ENCODE measurements at places on chromosomes 1 and 21.
A peak's percentile ranks its signal among the peaks of the same experiment; 100 is the strongest.

GRCh38 chr1:221408117-221408803, 333.6 kb downstream of the DUSP10 start:
- no peak for DNase-seq

GRCh38 chr1:217053676-217054075, 330.4 kb upstream of the ESRRG start:
- no peak for DNase-seq

GRCh38 chr1:84719543-84720217, 29.4 kb upstream of the SSX2IP start:
- peak; percentile 50 for DNase-seq

GRCh38 chr1:17465228-17465627, 25.8 kb upstream of the RCC2 start:
- no peak for DNase-seq

GRCh38 chr1:1867164-1867563, 23.7 kb downstream of the GNB1 start:
- DNase-seq: no peak

DNA sequence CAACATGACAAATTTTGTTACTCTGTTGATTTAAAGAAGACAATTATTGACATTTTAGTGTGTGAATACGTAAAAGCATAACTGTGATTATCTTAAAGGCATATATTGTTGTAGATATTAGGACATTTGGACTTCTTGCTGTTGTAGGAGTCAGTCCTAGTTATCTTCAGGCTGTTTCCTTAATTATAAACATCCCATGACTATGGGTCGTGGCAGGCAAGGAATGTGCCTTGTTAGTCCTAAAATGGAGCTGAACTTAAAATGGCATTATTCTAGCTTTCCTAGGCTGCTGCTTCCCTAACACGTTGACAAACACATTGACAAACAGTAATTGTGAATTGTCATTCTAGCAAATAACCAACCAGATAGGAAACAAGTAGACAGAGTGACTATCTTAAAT, 4.4 kb upstream of the MPZL1 start:
- no peak for DNase-seq

DNA sequence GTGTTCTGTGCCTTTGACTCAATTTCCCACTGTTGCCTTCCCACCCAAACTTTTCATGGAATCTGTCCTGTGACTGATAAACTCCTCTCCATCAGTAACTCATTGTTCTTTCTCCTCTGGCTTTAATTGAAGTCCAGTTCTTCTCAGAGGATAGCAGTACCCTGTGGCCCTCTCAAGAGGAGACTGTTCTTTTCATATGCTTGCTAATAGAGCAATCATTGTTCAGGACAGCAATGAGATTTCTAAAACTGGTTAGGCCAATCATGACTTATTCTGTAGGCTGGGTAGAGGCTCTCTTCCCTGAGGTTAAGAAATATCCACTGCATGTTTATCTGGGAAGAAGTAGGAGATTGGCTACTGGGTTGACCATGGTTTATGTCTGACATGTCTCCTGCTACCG, 98.8 kb downstream of the CHD1L start:
- DNase-seq: no peak

DNA sequence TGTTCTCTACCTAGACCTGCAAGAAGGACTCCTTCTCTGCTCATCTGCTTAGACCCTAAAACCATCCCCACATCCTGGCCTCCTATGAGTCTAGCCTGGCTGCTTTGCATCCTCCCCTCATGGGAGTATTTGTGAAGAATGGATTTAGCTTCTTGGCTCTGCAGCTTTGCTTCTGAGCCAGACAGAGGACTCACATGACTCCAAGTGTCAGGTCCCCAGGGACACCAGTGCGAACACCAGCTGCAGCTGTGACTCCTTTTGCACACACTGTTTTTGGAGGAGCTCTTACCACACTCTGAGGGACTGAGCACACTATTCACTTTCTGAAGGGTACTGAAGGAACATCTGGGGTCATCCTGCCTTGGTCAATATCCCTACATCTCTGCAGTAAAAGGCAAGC, 131.8 kb upstream of the SGIP1 start:
- no peak for DNase-seq

DNA sequence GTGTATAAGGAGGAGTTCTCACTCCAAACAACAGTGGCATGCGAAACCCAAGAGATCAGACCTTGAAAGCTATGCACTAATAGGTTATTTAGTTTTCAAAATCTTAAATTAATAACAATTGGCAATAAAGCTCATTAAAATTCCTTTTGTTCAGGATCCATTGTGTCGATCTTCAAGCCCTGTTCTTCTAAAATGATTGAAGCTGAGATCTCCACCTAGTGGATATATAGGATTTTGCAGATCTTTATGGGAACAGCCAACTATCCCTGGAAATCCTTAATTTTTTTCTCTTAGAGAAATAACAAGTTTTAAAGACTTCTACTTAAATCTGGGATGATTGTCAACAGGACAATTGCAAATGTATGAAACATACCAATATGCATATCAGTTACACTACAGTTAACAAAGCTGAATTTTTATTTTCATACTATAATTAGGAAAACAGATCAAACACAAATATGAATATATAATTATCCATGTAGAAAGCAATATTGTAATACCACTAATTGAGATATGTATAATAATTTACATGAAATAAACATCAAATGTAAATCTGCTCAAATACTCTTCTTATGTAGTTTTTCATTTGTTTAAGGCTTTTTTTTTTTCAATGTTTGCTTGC, 43.3 kb downstream of the LRRC53 start:
- peak; percentile 28 for DNase-seq

DNA sequence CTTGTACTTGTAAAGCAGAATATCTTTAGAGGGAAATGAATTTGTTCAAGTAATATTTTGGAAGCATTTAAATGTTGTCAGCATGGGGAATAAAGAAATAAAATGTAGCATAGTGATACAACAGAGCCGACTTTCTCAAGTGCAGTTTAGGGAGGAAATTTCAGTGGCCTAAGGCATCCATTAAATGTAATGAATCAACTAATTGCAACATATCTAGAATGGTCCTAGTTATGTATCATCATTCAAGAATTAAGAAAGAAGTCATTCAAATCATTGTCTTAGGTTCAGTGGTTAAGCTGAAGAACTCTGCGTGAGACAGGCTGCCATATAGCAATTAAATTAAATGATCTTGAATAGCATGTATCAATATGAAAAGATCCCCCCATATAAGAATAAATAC, 360.7 kb downstream of the TBX15 start:
- DNase-seq: no peak

GRCh38 chr1:229431284-229432115, 2.4 kb downstream of the ACTA1 start:
- DNase-seq: no peak

DNA sequence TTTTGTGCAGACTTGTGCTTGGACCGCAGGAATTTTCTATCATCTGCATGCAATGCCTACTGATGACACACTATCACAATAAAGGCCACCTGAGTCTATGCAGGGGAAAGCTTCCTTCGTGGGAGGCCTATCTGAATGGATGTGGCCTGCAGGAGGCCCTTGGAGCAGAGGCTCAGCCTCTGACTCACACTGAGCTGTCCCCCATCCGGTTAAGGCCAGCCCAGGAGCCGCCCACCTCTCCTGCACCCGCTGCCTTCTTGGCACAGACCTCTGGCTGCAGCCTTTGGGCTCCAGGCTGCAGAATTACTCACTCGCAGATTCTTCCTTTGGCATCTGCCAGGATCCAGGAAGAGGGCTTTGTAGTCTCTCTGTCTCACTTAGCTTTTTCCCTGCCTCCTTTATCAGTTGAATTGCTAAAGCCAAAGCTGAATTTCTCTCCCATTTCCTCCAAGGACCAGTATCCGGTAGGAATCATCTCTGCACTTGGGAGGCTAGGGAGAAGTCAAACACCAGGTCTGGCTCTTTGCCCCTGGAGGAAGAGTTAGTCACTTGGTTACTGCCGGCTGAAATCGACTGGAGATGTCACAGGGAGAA, 65.1 kb upstream of the JUN start:
- peak; percentile 99 for DNase-seq

DNA sequence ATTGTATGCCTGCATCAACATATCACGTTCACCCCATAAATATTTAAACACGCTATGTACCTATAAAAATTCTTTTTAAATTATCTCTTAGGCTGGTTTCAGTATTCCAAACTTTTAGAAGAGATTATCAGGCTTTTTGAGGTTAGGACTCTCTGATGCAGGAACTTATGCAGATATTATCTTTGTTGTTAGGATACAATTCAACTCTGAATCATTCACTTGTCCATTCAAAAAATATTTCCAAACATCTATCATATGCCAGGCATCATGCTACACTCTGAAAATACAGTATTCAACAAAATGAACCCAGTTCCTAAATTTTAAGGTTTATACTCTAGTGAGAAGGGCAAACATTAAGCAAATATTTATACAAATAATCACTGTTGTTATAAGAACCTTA, 40.5 kb downstream of the ASH1L start:
- DNase-seq: peak; percentile 23

GRCh38 chr1:153375511-153375910, at the start of gene S100A12:
S100A12 (minus strand) TSS chr1:153375621; CDS start chr1:153374592, 1,029 bp downstream.
- peak; percentile 89 for DNase-seq

- DNase-seq: no peak
These were observed 20.8 kb upstream of the NR5A2 start for GRCh38 chr1:200006711-200007110.

DNA sequence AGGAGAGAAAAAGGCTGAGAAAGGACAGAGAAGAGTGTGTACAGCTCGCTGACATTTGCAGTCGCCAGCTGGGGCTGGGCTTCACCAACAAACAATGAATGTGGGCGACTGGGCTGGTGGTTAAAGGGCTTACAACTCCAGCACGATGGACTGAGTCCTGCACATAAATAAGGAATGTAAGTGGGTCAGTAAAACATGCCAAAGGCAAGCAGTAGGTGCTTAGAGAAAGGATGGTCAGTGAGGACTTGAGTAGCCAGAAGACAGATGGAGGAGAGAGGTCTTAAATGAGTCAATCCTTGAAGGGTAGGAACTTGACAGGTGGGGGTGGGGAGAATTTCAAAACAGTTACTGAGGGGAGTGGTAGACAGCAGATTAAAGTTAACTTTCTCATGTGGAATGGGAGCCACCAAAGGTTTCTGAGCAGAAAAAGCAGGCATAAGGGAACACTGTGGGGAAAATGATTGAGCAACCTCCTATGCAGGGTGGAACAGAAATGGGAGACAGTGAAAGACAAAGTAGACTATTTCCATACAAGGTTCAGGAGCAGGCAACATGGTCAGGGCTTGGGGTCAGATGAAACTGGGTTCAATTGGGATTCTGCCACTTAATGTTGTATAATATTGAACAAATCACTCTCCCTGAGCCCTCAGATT, 37.4 kb downstream of the GADD45A start:
- DNase-seq: peak; percentile 84

- peak; percentile 93 for DNase-seq
These were observed 33.4 kb upstream of the OSBPL9 start for GRCh38 chr1:51583532-51583931.

GRCh38 chr1:107851418-107851817, 113.6 kb downstream of the VAV3 start:
- no peak for DNase-seq

DNA sequence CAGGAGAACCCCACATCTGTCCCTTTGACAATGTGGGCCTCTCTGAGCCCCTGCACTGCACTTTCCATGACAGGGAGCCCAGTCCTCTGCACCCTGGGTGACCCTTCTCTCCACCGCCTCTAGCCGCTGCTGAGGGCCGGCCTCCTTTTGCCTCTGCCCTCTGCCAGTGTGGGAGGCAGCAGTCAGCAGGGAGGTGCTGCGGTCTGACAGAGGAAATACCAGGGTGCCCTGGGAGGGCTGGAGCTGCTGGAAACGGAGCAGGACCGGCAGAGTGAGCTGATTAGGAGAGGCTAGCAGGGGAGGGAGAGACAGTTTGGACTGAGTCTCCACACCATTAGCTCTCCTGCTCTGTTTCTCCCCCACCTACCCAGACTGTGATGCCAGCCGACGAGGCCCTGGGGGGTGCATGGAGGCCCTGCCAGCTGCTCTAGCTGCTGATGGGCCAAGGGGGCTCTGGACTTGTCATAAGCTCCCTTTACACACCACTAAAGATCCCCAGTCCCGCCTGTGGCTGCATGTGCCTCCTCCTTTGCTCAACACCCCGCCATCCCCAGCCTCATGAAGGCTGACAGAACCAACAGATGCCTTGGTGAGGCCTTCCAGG, 171.1 kb upstream of the KLHDC7A start:
- no peak for DNase-seq
